Coronary artery (tissue), 2 donors: ENCODE measurements at places on chromosomes 1 and 21.

DNA sequence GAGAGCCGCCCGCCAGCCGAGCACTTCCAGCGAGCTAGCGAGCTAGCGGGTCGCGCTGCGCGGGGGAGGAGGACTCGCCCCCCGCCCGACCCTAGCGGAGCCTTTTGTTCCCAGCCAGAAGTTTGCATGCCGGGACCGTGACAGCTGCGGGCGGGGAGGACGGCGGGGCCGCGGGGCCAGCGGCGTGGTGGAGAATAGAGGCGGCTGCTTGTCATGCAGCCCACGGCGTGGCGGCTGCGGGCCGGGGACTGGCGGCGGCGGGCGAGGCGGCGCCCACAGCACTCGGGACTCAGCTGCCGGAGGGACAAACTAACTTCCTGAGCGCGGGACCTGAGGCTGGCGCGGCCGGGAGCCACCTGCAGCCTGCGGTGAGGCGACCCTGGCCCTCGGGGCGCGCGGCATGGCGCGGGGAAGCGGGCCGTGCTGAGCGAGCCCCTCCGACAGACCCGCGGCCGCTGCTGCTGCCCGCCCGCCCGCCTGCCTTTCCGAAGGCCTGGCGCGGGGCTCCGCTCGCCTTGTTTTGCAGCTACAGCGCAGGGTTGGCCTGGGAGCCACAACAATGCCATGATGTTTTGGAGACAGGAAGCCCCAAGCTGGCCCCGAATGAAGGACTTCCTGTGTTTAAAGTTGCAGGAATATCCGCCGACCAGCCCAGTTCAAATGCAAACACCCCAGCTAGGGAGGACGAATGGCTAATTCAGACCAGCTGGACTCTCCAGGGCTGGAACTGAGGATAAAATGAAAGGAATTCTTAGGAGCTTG lies 82.2 kb upstream of the BMP8A start:
- no peak for DNase-seq

GRCh38 chr1:153771841-153772593 lies 3.2 kb upstream of the SLC27A3 start:
- DNase-seq = no peak

- DNase-seq = no peak
Measured at GRCh38 chr21:42615924-42616323, 37.5 kb upstream of the PDE9A start.

GRCh38 chr1:209030454-209031167 lies 552.9 kb upstream of the CAMK1G start:
- DNase-seq = no peak

GRCh38 chr1:93701629-93702028 lies 20.0 kb upstream of the BCAR3 start:
- peak; percentile 74 for DNase-seq

GRCh38 chr1:168792142-168792541 lies 63.1 kb upstream of the DPT start:
- DNase-seq = no peak

- DNase-seq = no peak
Measured at GRCh38 chr1:161047436-161048420, 2.0 kb upstream of the USF1 start.

GRCh38 chr21:28487455-28488070 lies 505.1 kb downstream of the LTN1 start:
- no peak for DNase-seq

DNA sequence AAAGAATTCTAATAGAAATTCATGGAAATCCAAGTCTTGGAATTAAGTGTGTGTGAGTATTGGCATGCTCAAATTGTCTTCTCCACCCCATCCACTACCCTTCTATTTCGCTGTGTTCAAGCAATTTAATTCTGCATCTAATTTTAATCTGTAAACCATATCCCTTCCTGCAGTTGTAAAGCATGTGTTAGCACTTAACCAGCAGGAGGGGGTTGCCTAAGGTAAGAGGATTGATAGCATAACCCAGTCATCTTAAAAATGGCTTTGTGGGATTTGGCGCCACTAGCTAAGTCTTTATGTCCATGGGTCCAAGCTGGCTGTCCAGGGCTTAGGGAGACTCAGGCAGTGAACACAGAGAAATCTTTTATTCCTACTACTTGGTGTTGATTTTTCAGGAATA lies 210.3 kb downstream of the PTPRC start:
- no peak for DNase-seq

- no peak for DNase-seq
Measured at GRCh38 chr1:220983877-220984635, 104.8 kb downstream of the HLX start.

GRCh38 chr1:55636696-55637095 lies 421.5 kb upstream of the USP24 start:
- DNase-seq = no peak

- no peak for DNase-seq
Measured at GRCh38 chr1:23522244-23522982, 8.6 kb downstream of the E2F2 start.

DNA sequence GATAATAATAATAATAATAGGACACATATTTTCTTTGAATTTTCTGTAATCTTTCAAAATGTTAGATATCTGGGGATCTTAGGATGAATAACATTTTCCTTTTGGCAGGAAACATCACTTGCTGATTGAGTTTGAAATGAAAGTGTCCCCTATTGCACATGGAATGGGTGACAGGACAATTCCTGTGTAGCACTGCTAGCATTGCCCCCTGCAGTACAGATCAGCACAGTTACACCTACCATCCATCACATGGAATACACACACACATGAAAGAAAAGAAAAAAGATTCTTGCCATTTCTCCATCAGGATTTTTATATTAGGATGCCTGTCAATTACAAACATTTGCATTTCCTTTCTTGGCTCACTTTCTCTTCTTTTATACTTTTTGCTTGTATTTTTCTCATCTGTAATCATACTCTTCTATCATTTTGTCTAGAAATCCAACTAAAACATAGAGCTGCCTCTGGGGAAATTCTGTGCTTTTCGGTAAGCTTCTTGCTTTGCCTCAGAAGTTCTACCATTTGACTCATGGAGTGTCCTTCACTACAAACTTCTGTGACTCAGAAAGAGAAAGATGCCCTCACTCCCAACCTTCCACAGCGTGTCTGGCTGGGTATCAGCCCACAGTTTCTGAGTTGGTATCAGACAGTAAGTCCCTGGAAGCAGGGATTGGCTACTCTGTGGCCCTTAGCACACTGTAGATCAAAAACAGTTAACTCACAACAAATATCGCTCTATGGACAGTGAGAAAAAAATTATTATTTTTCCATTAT lies 641.2 kb downstream of the PTPRC start:
- no peak for DNase-seq

DNA sequence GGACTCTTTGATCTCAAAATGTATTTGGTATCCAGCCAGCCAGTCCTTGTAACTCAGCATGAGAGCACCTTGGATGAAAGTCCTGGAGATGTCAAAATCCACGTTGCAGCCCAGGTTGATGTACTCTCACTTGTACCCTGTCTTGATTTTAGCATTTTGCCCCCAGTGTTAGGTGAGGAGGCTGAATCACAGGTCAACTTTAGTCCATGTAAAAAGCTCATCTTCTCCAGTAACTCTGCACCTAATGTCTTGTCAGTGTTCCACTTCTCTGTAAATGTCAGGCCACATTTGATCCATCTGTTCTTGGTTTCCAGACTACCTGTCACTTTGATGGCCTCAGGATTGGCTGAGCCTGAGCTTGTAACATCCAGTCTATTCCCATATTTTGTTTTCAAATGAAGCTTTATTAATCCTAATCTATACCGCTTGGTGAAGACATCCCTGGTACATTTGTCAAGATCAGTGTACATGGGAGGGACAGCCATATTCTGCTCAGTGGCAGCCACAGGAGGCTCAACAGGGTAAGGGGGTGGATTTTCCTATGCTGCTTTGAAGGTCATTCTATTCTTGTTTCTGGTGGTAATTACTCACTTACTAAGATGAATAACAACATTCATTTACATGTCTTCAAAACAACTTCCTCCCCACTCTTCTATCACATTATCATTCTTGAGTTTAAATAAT lies 24.1 kb upstream of the FCRL3 start:
- DNase-seq = no peak

GRCh38 chr1:26218906-26219494 lies 15.0 kb upstream of the CEP85 start:
- no peak for DNase-seq

GRCh38 chr1:236220473-236220872 lies 61.3 kb downstream of the ERO1B start:
- no peak for DNase-seq

GRCh38 chr1:108560189-108560873 lies 431 bp downstream of the EEIG2 start:
- DNase-seq = peak; percentile 78

- no peak for DNase-seq
Measured at GRCh38 chr21:46253610-46254124, 25.1 kb upstream of the LSS start.

GRCh38 chr1:226457307-226457712 lies 49.4 kb upstream of the PARP1 start:
- DNase-seq = no peak
